D341Med (cell line): ENCODE measurements at places on chromosomes 11 and 22.

DNA sequence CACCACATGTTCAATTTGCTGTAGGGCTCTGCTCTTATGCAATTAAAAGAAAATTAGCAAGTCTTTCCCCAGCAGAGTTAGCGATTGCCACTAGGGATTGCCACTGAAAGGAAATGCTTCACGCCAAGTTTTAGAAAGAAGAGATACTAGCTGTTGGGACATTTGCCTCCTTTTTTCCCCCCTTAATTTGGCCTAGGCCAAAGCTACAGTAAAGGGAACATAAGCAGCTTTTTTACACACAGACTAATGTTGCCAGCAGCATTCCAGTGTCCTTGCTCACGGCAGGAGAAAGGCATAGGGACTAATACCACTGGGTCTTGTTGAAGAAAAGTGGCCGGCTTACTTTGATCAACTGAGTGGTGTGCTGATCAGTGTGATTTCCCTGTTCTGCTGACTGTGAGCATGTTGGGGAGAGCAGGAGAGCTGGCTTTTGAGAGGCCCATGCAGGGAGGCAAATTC is 71.2 kb downstream of the PHF21A start:
- peak; percentile 21 for DNase-seq

GRCh38 chr22:25362883-25363240 is 143.4 kb downstream of the CRYBB2 start:
- DNase-seq, result no peak

- no peak for DNase-seq
Observed at GRCh38 chr11:115931548-115932083, 427.4 kb upstream of the CADM1 start.

DNA sequence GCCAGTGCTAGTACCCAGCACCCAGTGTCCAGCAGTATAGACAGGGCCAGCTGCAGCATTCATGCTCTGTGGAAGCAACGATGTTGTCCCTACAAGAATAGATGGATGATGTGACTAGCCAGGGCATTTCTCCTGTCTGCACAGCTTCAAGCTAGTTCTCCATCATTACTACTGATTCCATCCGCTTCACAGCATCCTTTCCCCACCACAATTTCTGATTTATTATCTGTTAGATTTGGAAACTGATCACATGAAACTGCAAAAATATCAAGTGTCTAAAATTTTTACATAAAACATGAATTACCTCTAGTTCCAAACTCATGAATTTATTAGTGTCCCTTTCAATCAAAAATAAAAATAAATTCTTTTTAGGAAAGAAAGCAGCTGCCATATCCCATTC is 138.9 kb upstream of the POU2AF2 start:
- no peak for DNase-seq

- no peak for DNase-seq
Observed at GRCh38 chr11:77814848-77815247, 5.7 kb downstream of the RSF1 start.

DNA sequence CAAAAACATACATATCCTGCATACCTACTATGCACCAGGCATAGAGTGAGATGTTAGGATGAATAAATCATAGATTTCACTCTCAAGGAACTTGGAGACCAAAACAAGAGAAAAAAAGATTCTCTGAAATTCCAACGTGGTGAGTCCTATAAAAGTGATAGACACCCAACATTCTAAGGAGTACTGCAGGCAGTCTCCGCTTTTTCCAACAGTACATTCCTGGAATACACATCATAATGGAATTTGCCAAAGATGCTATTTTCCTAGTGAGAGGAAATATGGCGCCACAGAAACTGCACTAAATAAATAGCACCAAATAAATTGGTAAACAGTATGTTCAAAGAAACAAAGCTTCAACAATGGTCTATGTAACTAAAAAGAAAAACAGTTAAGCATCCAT is 6.0 kb downstream of the TMEM123 start:
- no peak for DNase-seq
